ENCODE measurements at places on chromosomes 4 and X.

- DNase-seq = no peak
Observed at GRCh38 chrX:49309401-49309981, 6.0 kb downstream of the GAGE10 start.

- no peak for DNase-seq
Observed at GRCh38 chr4:140308366-140309123, 64.9 kb upstream of the SCOC start.

- no peak for DNase-seq
Observed at GRCh38 chr4:72899214-72899613, 170.3 kb downstream of the COX18 start.

GRCh38 chr4:41510179-41510578, 27.8 kb upstream of the LIMCH1 start:
- DNase-seq = no peak

- no peak for DNase-seq
Observed at GRCh38 chrX:45783002-45783401, 582.3 kb upstream of the DIPK2B start.

DNA sequence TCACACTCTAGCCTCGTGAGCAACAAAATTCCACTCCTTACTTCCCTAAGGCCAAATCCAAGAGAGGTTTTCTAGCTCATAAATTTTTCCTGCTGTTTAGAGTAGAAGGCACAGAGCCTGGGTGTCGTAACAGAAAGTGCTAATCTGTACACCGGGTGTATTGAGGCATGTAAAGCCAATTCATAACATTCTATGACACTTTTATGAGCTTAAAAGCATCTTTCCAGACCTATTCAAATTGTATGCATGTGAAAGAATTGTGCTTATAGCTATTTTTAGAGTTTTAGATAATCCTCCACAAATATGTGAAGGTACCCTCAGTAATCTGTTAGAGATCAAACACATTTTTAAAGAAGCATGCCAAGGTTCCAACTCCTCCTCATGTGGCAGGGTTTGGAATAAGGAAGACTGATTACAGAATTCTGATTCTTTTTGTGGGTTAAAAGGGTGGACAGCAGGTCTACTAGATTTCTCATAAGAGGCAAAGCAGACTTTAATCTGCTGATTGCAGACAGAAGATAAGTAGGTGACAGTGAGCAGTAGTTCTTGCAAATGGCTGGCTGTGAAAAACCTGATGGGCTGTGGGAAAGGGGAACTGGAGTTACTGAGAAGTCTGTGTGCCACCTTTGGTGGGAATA, 25.5 kb upstream of the LRCH2 start:
- no peak for DNase-seq

DNA sequence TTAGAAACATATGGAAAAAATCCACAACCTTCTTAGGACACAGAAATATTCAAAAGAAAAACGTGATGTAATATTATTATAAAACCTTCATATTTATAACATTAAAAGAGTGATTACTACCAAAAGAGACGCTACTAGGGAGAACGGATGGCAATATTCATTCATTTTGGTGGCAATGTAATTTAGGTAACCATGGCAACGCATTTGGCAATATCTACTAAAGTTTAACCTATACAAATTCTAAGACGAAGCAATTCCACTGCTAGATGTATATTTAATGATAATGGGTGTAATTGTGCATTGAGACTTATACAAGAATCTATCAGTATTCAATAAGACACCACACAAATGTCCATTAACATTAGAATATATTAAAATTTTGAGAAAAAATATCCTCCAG, 709.4 kb downstream of the ARAP2 start:
- no peak for DNase-seq

DNA sequence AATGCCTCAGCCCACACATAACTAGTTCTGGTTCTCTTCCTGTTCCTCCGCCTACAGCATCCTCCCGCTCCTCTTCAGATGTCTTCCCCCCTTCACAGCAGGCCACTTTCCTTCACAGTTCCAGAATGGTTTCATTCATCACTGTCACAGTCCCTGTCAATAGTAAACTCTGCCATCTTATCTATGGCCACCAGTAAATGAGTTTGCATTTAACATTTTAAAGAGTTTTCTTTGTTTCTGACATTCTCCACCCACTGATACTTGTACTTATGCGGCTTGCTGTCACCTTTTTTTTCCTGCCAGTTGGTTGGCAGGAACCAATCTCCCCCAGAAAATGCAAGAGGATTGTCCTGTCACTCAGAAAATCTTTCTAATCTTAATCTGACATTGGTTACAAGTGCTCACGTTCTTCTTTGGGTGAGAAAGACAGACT, 114.1 kb downstream of the GLUD2 start:
- DNase-seq = no peak

- DNase-seq = no peak
Observed at GRCh38 chr4:39718366-39719323, 20.7 kb downstream of the UBE2K start.

- no peak for DNase-seq
Observed at GRCh38 chrX:131752493-131753198, 208.8 kb downstream of the OR13H1 start.

- DNase-seq = no peak
Observed at GRCh38 chr4:7103607-7104365, 35.9 kb upstream of the GRPEL1 start.

- DNase-seq = no peak
Observed at GRCh38 chr4:156559346-156559745, 412.3 kb downstream of the PDGFC start.

GRCh38 chr4:83751336-83751949, 215.5 kb downstream of the GPAT3 start:
- no peak for DNase-seq

GRCh38 chr4:52576961-52577623, 82.0 kb downstream of the USP46 start:
- no peak for DNase-seq

DNA sequence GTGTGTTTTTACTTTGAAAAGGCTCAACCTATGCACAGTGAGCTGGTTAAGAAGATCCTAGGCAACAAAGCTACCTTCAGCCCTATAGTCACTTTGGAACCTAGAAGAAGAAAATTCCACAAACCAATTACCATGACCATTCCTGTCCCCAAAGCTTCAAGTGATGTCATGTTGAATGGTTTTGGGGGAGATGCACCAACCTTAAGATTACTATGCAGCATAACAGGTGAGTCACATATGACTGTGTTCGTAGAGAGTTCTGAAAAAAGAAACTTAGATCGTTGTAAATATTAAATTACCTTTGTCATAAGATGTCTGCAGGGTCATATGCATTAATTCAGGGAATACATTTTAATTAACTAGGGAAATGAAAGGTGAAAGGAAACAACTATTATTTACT, 287.1 kb downstream of the ANK2 start:
- no peak for DNase-seq

DNA sequence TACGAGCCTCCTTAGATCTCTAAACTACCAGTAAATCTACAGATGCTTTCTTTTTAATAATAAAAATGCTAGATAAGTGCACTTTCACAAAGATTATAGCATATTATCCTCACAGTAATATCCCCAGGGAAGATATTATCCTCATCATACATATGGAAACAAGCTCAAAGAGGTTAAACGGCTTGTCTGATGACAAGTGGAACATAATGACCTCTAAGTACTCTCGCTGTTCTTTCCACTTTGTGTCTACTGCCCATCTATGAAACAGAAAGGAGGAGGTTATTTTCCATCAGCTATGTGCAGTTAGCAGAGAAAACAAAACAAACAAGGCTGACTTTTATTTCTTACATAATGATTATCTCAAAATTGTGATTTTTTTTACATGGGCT, 42.8 kb upstream of the PRDM8 start:
- no peak for DNase-seq

DNA sequence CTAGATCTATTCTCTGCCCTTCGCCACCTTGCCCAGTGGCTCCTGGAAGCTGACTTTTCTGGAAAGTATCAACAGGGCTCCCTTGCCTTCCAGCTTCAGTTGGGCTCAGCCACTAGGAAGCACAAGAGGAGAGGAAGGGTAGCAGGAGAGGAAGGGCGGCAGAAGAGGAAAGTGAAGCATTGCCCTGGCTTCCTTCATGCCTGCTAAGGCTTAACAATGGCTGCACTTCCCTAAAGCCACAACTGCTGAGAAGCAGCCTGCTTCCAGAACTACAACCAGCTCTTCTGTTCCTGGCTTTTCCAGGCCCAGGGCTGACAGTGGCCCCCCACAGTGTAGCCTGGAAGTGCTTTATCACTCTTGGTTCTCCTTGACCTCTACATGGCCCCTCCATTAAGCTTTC, 29.1 kb upstream of the PGM2 start:
- no peak for DNase-seq

DNA sequence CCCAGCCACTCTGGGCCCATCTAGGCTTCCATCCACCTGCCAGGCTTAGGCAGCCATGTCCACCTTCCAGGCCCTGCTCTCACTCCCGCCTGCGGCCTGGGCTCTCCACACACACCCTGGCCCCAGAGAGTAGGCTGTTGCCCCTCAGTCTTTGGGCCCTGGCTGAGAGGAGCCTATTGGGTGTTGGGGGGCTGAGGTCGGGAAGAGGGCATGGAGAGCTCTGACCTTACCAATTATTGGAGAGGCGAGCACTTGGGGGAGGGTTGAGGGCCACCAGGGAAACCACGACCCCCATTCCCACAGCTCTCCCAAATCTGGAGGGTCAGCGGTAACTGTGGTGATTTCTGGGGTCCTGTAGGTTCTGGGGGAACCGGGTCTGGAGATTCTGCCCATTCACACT, 38.2 kb downstream of the HTRA3 start:
- DNase-seq = no peak

GRCh38 chrX:114997779-114998178, 19.6 kb downstream of the IL13RA2 start:
- no peak for DNase-seq

GRCh38 chr4:89099471-89099870, 11.9 kb upstream of the TIGD2 start:
- DNase-seq = no peak

GRCh38 chrX:1657367-1658070, 42.7 kb downstream of the ASMT start:
- no peak for DNase-seq

DNA sequence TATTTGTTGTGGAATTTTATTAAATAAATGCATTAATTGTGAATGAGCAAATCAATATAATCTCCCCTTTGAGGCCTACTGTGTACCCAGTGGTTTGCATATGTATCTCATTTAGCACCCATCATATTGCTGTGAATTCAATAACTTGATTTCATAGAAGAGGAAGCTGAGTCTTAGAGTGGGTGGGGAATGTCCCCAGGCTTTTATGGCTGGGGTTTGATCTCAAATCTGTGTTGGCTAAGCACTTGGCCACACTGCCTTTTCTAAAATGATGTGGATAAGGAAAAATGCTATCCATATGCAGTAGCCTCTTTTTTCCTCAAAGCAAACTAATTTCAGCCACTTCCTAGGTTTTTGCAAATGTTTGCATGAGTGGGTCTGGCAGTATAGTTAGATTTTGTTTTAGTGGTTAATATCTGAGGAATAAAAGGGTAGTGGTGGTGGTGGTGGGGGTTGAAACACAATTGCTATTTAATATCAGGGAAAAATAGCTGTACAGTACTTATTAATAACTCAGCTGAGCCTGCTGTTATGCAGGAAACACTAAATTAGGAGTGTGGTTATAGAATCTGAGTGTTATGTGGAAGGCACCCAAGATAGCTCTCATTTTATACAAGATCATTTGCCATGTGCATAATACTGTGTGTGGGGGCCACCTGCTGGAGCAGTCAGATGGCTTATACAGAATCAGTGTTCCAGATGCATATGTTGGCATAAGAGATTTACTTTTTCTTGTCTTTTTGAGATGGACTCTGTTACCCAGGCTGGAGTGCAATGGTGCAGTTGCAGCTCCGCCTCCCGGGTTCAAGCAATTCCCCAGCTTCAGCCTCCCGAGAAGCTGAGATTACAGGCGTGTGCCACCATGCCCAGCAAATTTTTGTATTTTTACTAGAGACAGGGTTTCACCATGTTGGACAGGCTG, 108.0 kb downstream of the TMEM131L start:
- DNase-seq = no peak

DNA sequence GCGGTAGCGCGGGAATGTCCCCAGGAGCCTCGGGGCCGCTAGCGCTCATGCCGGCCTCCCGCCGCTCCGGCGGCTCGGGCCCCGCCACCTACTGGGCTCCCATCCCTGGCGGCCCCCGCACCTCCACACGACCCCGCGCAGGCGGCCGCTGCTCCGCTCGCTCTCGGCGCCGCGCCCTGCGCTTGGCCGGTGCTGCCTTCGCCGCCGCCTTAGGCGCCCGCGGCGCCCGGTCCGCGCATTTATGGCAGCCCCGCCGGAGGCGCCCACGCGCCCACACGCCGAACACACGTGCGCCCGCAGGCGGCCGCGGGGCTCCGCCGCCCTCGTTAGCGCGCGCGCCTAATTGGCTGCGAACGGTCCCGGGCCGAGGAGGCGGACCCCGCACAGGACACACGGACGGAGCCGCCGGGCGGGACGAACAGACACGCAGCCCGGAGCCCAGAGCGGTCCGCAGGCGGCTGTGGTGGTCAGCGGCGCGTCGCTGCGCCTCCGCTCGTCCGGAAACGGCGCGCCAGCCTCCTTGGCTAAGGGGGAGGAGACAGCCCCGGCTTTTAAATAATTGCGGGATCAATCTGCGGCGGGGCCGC, at the start of gene NKX1-1:
Gene NKX1-1 (minus strand): TSS at position 49 of the 587 bp plus-strand sequence. CDS start 0 bp downstream, at position 49.
- no peak for DNase-seq

- DNase-seq = no peak
Observed at GRCh38 chr4:142519342-142519741, 326.8 kb downstream of the INPP4B start.
